ENCODE measurements at places on chromosomes 5 and 9.

GRCh38 chr5:71600783-71601182 is 13.6 kb downstream of the MCCC2 start:
- no peak for DNase-seq

DNA sequence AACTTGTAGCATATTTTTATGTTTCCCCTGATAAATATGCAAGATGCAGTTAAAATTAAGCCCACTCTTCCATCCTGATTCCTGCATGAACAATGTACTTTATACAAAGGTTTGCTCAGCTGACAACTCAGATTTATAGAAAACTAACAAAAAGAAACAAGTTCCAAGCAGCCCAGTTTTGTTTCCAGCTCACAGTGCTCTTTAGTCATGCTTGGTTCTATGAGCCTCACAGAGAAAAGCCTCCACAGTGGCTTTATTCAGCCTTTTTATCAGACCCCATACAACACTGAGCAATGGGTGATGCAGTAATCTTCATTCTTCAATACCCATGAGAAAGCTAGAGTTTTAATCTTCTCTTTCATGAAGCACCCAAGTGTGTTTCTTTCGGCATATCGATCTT is 329.6 kb downstream of the SLCO4C1 start:
- no peak for DNase-seq

DNA sequence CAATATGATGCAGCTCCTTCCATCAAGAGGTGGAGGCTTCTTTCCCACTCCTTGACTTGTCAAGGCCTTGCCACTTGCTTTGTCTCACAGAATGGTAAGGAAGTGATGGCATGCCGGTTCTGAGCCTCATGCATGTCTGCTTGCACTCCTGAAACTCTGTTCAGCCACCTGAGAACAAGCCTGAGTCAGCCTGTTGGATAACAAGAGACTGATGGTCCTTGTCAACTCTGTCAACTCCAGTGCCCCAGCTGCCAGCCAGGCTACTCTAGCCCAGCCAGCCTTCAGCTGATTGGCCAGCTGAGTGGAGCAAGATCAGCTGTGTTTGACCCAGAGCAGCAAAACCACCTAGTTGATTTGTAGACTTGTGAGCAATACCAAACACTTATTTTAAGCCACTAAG is 4.4 kb upstream of the TENT4A start:
- no peak for DNase-seq

DNA sequence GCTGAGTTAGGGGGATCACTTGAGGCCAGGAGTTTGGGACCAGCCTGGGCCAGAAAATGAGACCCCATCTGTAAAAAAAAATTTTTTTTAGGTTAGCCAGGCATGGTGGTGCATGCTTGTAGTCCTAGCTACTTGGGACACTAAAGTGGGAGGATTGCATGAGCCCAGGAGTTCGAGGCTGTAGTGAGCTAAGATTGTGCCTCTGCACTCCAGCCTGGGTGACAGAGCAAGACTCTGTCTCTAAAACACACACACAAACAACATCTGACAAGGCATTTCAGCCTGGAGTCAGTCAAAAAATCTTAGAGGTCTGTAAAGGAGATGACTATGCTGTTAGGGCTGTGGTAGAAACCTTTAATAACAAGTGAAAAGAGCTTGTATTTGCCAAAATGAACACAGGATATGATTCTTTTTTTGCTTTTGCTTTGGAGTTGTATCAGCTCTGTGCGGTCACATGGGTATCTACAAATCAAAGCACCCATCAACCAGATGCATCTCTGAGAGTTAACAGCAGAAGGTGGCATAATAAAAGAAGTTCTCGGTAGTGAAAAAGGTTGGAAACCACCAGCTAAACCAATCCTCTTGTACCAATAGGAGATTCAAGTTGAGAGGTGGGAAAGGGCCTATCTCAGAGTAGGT is 3.6 kb upstream of the PSMD5 start:
- DNase-seq: no peak

GRCh38 chr9:111857555-111858211 is 38.9 kb upstream of the UGCG start:
- DNase-seq: no peak

GRCh38 chr5:133205649-133206048 is 153.8 kb downstream of the HSPA4 start:
- no peak for DNase-seq

- no peak for DNase-seq
Observed at GRCh38 chr5:34743878-34744277, 87.8 kb downstream of the RAI14 start.

Measured in esophagus squamous epithelium (tissue), 5 donors.